Lower lobe of right lung (tissue), 2 donors: ENCODE measurements at places on chromosomes 2 and 18. TPM values are rescaled to one million over a fixed set of nuclear protein-coding genes. Genes with fewer than 3 reads are reported as not detected.

- DNase-seq = no peak
Observed at GRCh38 chr2:27736031-27736889, 35.3 kb upstream of the MRPL33 start.

DNA sequence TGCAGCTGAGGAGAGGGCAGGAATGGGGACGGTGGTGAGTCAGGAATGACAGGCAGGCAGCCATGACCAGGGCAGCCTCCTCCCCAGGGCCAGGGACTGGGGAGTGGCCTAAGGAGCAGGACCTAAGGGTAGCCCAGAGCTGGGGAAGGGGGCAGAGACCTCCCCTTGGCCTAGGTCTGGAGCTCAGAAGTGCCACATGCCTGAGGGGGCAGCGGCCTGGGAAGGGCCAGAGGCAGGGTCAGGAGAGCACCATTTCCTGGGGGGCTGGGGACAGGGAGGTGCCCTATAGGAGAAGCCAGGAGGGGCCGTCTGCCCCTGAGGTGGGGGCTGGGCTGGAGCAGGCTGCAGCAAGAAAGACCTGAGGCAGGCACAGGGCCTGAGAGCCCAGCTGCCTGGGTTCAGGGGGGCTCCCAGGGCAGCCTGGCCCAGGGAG, 20.9 kb downstream of the CFLAR start:
- no peak for DNase-seq

DNA sequence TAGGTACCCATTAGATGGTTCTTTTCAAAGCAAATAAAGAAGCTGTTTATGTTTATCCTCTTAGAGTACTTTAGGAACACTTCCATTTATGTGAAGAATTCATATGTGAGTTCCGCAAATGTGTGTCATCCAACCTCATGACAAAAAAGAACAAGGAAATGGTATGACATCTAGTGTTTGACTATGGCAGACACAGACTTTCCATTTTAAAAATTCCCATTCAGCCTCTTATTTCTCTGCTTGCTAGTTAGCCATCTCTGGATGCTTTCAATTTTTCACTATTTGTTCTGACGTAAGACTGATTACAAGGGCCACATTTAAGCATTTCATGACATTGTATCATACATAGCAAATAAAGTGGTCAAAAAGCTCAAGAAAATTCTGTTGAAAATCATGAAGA, 103.0 kb downstream of the ZAP70 start:
- DNase-seq = no peak

- DNase-seq = no peak
Observed at GRCh38 chr18:78612318-78612717, 367.3 kb upstream of the SALL3 start.

- no peak for DNase-seq
Observed at GRCh38 chr2:241482126-241482955, 26.0 kb downstream of the STK25 start.

- DNase-seq = no peak
Observed at GRCh38 chr2:128494307-128494639, 175.6 kb upstream of the HS6ST1 start.

SDC1 gene
- 90.0 TPM for total RNA-seq
